NCI-H1105 (cell line): ENCODE measurements at places on chromosomes 6 and 20.
A peak's percentile ranks its signal among the peaks of the same experiment; 100 is the strongest.

- DNase-seq: no peak
These were observed 372 bp downstream of the KIAA0408 start for GRCh38 chr6:127458817-127459216.

GRCh38 chr6:11600251-11600650, 62.7 kb downstream of the TMEM170B start:
- DNase-seq: no peak

DNA sequence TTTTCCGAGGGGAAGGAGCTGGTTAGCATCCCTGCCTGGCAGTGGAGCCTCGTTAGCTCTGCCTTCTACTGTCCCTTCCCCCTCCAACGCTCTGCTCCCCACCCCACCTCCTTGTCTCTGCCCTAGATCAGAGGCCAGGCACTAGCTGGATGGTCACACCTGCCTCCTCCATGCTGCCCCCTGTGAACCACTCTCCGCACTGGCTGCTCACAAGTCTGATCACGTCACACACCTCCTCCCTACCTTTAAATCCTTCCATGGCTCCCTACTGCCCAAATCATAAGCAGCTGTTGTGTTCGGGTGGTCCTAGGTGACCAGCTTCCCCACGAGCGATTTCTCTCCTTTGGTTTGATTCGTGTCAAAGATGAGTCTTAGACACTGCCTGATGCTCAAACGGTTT, 71.3 kb downstream of the CHMP4B start:
- DNase-seq: no peak

DNA sequence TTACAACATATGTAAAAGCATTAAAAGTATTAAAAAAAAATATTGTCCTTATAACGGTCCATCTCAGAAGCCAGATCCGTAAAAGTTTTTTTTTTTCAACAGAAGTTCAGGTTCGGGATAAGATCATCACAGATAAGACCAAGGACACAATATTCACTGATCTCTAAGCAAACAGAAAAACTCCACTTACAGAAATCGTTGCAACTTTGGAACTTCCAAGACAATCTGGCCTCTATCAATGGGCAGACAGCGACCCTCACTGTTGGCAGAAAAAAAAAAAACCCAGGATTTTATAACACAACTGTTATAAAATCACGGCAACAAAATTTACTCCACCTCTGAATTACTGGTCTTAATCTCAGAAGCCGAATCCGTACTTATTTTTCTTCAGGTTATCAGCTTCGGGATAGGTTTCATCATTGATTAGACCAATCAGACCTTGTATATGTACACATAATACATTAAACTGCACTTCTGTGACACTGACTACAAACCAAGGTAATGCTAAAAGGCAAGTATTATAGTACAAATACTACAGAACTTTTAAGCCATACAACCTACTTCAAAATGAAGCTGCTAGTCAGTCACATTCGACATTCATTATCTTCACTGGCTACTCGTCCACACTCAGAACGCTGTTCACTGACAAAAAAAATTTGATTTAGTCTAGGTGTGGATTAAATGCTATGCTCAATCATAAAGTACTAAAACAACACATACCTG, 34.7 kb upstream of the SYNCRIP start:
- DNase-seq: no peak

DNA sequence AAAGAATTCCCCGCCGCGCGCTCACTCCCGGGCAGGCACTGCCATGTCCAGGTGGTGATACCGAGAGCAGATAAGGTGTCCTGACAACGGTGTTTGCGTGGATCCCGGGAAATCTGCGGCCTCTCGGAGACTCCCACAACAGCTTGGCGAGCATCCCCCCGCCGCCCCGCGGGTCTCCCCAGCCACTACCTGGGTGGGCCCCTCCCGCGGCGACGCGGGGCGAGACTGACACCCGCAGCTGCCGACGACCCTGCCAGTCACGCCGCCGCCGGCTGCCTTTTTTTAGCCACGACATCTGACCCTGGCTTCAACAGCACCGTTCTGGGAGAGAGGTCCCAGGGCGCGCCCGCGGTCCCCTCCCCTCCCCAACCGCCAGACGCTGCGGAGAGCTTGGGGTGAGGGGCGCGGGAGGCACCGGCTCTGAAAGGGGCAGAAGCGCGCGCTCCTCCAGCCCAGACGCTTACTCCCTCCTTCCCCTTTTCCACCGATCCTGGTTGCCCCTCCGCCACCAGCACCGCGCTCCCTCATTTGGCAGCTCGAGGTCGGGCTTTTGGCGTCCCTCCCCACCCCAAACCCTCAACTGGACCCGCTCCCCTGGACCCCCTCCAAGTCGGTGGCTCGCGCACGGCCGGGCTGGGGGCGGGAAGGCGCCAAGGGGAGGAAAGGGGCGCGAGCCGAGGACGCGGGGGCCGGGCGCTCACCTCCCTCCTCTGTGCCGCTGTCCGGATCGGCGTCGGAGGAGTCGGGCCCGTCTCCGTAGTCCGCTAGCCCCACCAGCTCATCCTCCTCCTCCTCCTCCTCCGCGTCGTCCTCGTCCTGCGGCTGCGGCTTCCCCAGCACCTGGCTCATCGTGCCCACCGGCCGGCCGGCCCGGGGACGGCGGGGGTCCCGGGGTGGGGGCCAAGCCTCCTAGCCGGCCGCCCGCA, 665 bp downstream of the RRAGD start:
- DNase-seq: peak; percentile 26

DNA sequence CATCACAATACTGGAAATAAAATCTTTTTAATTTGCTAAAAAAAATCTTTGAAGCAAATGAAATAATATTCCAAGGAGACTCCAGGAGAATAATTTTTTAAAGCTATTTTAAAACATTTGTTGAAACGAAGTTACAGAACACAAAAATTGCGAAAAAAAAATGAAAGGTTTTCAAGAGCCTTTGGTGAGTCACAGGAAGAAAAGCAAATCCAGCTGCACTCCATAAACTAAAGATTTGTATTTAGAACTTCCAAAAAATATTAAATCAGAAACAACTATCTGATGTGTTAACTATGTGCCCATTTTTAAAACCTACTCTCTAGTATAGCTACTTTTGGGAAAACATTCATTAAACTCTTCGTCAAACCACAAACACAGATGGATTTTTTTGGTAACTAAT, 23.6 kb downstream of the PDSS2 start:
- no peak for DNase-seq

DNA sequence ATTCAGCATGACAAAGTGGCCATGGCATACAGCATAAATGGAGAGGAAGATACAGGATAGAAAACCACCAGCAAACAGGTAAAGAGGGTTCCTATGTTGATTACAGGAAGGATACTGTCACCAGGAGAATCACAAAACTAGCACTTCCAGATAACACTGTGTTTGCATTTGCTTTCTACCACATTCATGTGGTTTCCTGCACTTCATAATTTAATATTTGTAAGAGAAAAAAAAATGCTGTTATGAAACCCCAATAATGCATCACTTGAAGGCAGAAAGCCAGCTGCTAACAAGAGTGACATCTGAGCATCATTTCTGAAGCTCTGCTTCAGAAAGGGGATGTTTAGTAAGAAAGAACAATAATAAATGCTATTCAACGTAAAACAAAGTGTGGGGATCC, 106.6 kb downstream of the ATXN1 start:
- DNase-seq: no peak

DNA sequence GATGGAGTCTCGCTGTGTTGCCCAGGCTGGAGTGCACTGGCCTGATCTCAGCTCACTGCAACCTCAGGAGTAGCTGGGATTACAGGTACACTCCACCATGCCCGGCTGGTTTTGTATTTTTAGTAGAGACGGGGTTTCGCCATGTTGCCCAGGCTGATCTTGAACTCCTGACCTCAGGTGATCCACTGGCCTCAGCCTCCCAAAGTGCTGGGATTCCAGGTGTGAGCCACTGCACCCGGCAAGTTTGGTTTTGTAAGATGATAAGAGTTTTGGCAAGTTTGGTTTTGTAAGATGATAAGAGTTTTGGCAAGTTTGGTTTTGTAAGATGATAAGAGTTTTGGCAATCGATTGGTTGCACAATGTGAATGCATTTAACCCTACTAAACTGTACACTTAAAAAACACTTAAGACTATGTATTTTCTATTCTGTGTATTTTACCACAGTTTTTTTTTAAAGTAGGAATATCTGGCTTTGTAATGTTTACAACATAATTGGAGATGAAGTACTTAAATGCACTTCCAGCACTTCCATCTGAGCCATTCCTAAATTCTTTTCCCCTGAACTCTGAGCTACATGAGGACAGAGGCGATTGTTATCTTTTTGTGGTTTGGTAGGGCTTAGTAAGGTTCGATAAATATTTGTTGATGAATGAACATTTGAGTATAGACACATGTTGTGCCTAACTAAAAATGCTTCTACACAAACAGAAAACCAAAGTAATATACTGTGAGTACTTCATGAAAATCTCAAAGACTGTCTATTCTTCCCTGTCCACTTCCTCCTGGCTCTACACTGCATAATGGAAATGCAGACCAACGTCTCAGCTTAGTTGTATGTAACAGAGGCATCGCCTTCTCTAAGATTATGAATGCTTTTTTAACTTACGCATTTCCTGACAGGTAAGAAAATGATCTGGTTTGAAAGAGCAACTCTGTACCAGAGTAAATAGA, 18.8 kb downstream of the SAMHD1 start:
- no peak for DNase-seq

- DNase-seq: no peak
These were observed 572.5 kb upstream of the JAG1 start for GRCh38 chr20:11246251-11246775.

DNA sequence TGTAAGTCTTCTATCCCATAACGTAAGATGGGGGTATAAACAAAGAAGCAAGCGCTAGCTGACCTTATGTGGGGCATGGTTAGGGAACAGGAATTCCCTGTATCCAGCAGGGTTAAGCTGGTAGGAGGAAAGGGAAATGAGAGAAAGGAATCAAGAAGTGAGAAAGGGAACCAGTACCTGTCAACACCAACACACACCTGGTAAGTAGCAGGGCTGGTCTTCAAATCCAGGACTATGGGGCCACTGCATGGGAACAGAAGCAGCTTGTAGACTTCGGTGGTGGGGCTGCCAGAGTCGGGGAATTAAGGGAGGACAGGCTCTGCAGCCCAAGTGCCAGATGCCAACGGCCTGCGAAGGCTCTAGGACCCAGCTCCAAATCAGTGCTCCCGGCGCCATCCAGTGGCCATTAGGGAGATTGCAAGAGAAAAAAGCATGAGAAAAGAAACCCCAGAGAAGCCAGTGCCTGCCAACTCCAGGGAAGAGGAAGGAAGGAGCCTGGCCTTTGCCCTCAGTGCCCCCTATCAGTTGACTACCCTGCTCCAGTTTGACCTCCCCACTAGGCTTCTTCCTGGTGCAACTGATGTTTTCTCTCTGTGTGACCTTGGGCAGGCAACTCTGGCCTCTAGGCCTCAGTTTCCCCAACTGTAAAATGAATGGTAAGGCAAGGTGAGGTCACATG, 15.8 kb upstream of the RBPJL start:
- peak; percentile 68 for DNase-seq

- DNase-seq: no peak
These were observed 194.2 kb upstream of the SGK1 start for GRCh38 chr6:134511984-134512683.

DNA sequence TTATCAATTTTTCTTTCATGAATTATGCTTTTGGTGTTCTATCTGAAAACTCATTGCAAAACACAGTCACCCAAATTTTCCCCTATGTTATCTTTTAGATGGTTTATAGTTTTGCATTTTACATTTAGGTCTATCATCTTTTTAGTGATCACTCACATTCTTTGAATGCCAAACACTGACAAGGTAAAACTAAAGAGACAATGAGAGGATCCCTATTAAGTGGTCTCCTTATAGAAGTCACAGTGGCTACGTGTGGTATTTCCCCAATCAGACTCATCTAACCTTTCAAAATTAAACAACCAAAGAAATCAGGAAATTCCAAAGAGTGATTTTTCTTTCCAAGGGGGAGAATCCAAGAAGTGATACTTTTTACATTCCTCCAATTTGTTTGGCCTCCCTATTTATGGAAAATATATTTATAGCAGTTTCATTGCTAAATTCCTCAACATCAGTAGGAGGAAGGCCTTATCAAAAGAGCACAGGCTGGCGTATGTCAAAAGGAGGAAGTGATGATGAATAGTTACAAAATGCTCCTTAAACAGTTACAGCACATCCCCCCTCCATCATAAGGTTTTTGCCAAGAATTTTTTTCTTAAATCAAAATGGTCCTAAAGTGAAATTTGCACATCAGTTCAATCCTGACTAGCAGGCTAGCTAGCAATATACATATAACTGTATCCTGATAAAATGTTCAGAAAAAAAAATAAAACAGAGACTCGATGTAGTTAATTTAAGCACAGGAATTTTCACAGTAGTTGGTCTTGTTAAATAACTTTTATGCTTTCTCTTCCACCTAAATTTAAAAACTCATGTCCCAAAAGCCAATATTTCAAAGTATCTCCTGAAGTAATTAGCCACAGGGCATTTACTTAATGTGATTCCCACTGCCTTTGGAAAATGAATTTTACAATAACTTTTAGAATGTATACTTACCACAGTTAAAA, 76.2 kb upstream of the IPCEF1 start:
- DNase-seq: no peak

DNA sequence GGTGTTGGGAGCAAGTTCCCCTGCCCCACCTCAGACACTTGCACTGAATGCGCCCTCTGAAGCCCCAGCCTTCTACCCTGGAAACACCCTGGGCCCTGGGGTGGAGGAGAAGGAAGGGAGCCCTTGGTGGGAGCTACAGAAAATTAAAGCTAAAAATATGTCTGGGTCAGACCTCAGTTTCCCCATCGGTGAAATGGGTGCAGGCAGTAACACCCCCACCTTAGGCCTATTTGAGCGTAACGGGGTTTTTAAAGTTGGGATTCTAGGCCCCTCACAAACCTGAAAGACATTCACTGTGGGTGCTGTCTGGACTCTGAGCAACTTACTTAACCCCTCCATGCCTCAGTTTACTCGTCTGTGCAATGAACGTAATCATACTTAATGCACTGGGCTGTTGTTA, 19.3 kb upstream of the CDH22 start:
- no peak for DNase-seq

GRCh38 chr20:39800548-39800947, 838.4 kb downstream of the DHX35 start:
- no peak for DNase-seq

GRCh38 chr6:126335210-126335609, 4.7 kb upstream of the CENPW start:
- DNase-seq: no peak

- DNase-seq: no peak
These were observed 119.9 kb upstream of the PREP start for GRCh38 chr6:105522626-105523322.

GRCh38 chr20:44959638-44960102, 527 bp downstream of the TOMM34 start:
- no peak for DNase-seq

GRCh38 chr6:15708231-15708630, 45.4 kb upstream of the DTNBP1 start:
- DNase-seq: no peak

- no peak for DNase-seq
These were observed 55.0 kb downstream of the NOX3 start for GRCh38 chr6:155400654-155400965.
